ENCODE measurements at places on chromosomes 3 and 15.

- DNase-seq, result no peak
These were observed 5.6 kb downstream of the FOXL2 start for GRCh38 chr3:138941259-138941885.

DNA sequence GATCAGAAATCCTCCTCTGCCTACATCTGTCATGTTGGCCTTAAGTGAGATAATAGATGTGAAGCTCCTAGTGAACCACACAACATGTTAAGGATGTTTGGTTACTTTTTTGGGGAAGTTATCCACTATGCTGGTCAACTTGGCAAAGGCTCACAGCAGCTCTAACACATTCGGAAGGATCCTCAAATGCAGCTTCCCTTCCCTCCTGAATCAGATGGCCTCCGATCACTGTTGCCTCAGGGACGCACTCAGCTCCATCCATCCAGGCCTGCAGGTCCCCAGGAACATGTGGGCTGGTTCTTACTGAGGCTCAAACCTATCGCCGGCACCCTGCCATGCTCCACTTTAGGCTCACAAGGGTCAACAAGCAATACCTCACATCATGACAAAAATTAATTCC, 67.9 kb downstream of the CORO2B start:
- DNase-seq, result no peak

DNA sequence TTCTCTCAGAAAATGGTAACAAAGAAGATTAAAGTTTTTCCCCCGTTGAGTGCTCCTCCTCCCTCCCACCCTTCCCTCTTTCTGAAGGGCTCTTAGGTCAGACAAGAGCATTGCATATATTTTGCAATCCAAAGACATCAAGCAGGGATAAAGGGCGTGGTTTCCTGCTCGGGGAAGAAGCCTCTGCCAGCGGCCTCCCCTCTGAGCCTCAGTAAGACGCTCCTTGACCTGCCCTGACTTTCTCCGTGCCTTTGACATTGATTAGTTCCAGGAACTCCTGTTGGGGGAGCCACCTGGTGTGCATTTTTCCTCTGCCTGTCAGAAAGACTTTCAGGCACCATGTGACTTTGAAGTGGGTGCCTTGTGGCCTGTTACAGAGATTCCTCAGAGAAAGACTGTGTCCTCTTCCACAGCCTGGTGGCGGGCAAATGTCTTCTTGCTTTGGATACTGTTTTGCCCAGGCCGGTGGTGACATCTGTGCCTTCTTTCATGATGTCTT, 87.2 kb upstream of the TBL1XR1 start:
- DNase-seq, result no peak

DNA sequence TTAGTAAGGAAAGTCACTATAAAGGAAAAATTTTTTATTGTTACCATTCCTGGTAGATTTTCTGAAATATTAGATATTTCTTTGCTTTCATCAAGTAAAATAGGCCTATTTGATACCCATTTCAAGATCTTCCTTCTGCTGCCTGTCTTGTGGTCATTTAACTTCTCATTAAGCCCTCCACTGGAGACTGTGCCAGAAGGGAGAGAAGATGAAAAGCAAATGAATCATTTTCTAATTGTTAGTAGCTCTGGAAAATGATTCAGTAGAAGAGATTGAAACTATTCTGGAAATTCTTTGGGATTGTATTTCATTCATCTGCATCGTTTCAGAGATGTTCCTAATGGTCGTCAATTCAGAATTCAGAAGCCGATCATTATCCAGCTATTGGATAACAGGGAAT, 3.2 kb downstream of the KCTD6 start:
- DNase-seq, result no peak

DNA sequence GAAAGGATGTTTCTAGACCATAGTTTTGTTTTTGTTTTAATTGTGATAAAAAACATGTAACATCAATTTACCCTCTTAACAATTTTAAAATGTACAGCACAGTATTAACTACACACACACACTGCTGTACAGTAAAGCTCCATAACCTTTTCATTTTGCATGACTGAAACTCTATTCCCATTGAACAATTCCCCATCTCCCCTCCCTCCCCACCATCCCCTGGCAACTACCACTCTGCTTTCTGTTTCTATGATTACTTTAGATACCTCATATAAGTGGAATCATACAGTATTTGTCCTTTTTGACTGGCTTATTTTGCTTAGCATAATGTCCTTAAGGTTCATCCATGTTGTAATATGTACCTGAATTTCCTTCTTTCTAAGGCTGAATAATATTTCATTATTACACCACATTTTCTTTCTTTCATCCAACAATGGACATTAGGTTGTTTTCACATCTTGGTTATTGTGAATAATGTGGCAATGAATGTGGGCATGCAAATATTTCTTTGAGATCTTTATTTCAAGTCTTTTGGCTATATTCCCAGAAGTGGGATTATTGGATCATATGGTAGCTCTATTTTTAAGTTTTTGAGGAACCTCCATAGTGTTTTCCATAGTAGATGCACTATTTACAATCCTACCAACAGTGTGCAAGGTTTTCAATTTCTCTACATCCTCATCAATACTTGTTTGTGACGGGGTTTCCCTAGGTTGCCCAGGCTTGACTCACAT, 10.7 kb downstream of the CHST14 start:
- no peak for DNase-seq

GRCh38 chr3:177585271-177585670, 388.0 kb upstream of the TBL1XR1 start:
- no peak for DNase-seq

DNA sequence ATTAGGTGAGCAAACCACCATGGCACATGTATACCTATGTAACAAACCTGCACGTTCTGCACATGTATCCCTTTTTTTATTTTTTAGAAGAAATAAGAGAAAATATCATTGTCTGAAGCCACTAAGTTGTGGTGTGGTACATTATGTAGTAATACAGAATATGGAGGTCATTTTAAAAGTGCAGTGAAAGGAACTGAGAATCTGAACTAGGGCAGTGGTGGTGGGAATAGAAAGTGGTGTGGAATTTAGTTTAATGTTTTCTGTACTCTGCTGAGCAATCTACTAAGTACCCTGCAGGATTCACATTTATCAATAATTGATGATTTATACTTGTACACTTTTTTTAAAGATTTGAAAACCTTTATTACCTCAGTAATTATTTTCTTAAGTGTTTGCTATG, 283.5 kb downstream of the CHL1 start:
- no peak for DNase-seq

- no peak for DNase-seq
These were observed 93.7 kb upstream of the RGMA start for GRCh38 chr15:93182703-93183205.

GRCh38 chr15:61038387-61038786, 190.7 kb downstream of the RORA start:
- DNase-seq, result no peak

GRCh38 chr15:77029166-77030047, 34.5 kb downstream of the PSTPIP1 start:
- DNase-seq, result no peak

DNA sequence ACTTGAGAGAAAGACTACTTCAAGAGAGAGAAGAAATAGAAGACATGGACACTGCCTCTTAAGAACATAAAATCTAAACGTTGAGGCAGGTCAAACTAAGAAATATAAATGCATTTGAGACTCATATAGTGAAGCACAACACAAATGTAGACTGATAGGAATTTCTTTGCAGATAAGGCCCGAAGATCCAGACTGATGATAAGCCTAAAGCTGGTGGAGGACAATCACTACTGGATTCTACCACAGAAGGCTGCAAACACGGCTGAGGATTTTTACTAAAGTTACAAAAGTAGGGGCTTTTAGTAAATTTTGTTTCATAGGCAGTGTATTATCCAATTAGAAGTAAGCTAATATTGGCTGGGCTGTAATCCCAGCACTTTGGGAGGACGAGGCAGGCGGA, 278.3 kb downstream of the RAP2B start:
- DNase-seq, result no peak

GRCh38 chr3:124850212-124850611, 37.0 kb downstream of the ITGB5 start:
- DNase-seq, result no peak

DNA sequence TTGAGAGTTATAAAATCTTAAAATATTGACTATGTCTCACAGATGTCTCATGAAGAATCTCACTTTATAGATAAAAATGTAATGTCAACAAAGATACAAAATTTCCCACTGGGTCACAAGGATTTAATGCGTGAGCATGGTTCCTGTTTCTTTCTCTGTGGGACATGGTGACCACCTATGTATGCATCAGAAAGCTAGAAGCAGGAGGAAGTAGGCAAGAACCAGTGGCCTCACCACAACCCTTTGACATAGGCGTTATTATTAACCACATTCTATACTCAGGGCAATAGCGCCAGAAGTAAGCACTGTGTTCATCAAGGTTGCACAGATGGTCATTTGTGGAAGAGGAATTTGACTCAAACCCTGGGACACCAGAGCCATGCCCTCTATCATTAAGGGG, 11.7 kb upstream of the ADAMTS17 start:
- no peak for DNase-seq

DNA sequence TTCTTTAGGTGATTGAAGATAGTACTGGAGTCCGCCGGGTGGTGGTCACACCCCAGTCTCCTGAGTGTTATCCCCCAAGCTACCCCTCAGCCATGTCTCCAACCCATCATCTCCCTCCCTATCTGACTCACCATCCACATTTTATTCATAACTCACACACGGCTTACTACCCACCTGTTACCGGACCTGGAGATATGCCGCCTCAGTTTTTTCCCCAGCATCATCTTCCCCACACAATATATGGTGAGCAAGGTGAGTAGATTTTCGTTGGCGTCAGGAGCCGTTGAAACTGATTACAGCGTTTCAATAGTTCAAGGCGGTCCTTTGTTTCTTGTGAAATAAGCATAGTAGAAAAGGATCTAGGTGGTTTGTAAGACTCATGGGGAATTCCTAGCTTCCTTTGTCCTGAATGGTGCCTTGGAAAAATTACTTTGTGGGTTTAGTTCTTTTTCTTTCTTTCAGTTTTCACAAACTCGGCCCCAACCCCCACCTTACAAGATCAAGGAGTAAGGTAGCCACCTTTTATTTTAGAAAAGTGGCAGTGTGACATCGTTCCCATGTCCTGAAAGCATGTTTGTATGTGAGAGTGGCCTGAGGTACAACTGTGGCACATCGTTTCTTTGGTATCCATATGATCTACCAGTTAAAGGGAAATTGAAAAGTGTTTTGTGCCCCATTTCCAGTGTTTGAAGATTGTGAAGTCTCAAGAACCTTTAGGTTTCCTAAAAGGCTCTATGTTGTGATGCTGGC, 200.6 kb downstream of the GHSR start:
- DNase-seq, result no peak

- DNase-seq, result no peak
These were observed 194.3 kb upstream of the SGO1 start for GRCh38 chr3:20380295-20380694.

- DNase-seq, result no peak
These were observed 211.4 kb downstream of the TUSC7 start for GRCh38 chr3:116920826-116921610.

- DNase-seq, result no peak
These were observed 40.6 kb downstream of the MYO5C start for GRCh38 chr15:52255008-52255407.

- peak; percentile 94 for DNase-seq
These were observed 9.6 kb downstream of the DNAJB8 start for GRCh38 chr3:128456776-128457715.

DNA sequence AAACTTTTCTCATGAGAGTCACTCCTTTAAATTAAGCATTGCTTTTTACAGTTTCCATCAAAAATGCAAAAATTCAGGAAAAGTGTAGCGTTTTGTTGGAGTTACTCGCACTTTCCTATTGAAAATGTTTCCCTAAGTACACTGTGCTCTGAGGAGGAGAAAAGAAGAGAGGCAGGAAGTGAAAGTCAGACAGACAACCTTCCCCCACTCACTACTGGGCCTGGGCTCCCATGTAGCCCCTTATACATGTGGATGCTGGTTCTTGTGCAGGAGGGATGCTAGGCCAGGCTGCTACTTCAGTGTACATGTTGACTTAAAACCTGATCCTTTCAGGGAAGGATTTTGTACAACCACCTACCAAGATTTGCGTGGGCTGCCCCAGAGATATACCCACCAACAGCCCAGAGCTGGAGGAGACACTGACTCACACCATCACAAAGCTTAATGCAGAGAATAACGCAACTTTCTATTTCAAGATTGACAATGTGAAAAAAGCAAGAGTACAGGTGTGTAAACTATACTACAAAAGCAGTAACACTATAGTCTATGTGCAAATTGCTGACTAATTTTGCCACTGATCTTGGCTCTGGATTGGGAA, 15.1 kb downstream of the KNG1 start:
- DNase-seq, result no peak

DNA sequence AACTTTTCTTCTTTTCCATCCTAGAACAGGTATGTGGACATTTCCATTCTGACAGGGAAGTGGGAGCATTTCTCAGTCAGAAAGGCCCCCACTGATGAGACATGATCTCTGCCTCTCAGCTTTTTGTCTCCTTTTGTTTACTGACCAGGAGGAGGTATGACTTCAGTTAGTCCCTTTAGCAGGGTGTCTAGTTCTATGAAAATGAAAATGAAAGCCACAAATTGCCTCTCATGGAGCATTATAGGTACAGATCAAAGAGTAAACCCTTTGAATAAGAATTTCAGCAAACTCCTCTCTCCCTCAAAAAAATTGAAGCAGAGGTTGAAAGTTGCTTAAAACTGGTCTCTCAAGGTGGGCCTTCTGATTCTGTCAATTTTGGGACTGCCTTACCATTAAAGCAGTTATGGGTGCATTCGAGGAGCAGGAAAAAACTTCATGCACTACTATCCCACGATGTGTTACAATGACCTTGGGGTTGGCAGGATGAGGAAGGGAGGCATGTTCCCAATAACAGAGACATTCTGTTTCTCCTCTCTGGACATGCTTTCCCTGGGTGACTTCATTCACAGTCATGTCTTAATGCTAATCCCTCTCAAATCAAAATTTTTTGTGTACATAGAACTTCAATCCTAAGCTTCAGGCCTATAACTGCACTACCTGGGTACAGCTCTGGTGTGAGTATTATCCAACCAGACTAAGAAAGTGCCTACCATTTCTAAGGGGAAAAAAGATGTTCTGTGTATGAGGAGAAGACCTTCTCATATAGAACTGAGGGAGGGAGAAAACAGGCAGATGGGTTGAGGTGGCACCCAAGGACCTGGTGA, 50.6 kb upstream of the TBC1D23 start:
- no peak for DNase-seq
